ENCODE measurements at places on chromosomes 2 and 18.

- peak; percentile 49 for DNase-seq
These were observed 90.9 kb upstream of the SMAD7 start for GRCh38 chr18:49041435-49042245.

GRCh38 chr2:128475427-128476211, 157.0 kb upstream of the HS6ST1 start:
- DNase-seq: no peak

- DNase-seq: no peak
These were observed 26.5 kb downstream of the TCF23 start for GRCh38 chr2:27175330-27175729.

- DNase-seq: no peak
These were observed 14.6 kb upstream of the RIT2 start for GRCh38 chr18:43129946-43130524.

- DNase-seq: peak; percentile 1
These were observed 353 bp upstream of the NUP35 start for GRCh38 chr2:183123959-183124221.

GRCh38 chr2:33321236-33321771, 155.1 kb upstream of the RASGRP3 start:
- no peak for DNase-seq

DNA sequence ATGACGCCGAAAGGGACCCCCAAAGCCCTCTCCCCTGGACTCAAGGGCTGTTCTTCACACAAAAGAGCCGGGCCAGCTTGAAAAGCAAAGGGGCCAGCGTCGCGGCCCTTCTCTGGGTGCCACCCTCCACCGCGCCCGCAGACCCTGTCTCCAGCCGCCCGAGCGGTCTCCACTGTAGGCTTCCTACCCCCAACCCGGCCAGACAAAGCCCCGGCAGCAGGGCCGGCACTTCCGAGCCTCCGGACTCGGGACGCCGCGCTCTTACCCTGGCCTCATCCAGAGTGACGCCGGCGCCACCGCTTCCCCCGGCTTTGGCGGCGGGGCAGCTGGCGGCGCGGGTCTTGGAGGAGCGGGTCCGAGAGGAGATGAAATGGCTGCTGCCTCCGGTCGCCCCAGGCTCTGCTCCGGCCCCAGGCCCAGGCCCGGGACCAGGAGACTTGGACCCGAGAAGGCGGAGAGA, 603 bp downstream of the ATAD2B start:
- no peak for DNase-seq

DNA sequence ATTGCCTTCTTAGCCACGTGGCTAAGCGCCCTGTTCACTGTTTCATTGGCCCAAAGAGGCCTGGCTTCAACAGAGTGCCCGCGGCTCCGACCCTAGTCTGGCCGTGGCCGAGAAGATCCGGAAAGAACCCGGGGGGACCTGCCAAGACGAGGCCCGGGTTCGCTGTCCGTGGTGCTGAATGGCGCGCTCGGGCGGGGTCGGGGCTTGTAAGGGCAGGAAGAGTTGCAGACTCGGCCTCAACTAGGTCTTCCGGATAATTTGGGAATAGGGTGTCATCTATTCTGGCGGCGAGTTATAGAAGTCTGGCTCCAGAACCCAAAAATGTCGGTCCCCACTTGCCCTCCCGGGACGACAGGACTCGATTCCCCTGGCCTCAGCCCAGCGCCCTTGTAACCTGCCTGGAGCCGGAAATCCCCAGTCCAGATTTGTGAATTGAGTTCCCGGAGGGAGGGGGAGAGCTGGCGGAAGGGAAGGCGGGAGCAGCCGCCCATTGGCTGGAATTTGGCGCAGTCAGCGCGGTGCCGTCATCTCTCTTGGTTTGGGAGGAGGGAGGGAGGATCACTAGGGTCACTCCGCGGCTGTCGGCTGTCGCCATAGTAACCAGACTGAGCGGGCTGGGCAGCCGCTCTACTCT, 3.5 kb downstream of the CDK5R2 start:
- no peak for DNase-seq

DNA sequence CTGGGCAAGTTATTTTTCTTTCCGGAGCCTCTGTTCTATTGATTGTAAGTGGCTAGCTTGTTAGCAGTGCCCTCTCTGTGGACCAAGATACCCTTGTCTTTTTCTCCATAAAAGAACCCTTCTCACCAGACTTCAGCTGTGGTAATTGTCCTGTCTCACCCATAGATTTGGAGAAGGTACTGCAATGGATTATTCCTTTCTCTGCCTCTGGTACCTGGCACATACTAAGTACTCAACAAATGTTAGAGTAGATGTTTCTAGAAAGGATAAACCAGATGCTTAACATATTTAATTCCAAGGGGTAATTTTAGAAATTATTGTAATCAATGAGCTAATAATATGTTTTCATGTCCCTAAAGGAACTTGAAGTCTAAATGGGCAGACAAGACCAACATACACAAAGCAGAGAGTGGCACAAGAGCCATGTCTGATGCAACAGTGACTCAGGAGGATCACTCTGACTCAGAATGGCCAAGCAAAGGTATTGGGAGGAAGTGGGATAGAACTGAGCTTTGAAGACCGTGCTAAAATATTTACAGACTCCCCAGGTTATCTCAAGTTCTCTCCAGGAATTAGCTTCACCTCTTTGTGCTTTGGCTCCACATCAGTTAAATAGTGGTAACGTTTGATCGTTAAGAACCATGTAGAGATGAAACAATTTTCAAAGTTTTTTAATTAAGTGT, 129.7 kb upstream of the OSR1 start:
- no peak for DNase-seq

GRCh38 chr2:234272069-234272850, 221.8 kb downstream of the SPP2 start:
- no peak for DNase-seq

- no peak for DNase-seq
These were observed 919 bp downstream of the SF3B1 start for GRCh38 chr2:197433780-197434438.

- no peak for DNase-seq
These were observed 103.5 kb upstream of the ARL5A start for GRCh38 chr2:151931756-151932155.

DNA sequence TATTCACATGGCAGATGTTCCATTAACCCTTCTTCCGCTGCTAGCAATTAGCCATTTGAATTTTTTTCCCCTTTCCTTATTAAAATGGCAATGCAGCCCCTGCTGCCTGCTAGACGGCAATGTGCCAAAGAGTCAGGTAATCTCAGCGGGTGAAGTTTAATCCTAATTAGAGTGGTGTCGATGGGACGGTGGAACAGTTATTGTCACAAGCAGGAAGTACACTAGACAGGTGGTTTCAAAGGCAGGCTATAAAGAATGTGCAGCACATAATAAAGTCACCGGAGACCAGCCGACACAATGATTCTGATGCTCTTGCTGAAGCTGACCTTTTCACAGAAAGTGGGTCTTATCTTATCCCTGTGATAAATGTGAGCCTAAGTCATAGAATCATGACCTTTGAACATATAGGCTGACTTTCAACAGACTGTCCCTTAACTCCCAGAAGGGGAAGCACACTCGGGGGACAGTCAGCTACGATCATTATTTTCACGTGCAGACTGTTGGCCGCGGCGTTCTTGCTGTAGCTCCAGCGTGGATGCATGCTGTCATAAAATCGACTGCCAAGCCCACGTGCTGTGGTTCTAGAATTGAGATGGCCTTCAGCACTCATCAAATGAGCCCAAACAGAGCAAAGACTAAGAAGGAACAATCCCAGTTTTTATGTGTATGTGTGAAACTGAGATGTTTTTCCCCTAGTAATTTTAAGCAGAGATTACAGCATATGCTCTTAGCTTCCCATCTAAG, 926.2 kb upstream of the SOX11 start:
- no peak for DNase-seq

- no peak for DNase-seq
These were observed 552.3 kb downstream of the TSN start for GRCh38 chr2:122307763-122308162.

GRCh38 chr2:147236601-147237000, 608.2 kb upstream of the ACVR2A start:
- no peak for DNase-seq

- DNase-seq: no peak
These were observed 120.8 kb downstream of the OSBPL6 start for GRCh38 chr2:178315078-178315477.

- no peak for DNase-seq
These were observed 34.5 kb downstream of the NYAP2 start for GRCh38 chr2:225434014-225434413.

- no peak for DNase-seq
These were observed 67.5 kb downstream of the TANC1 start for GRCh38 chr2:159035790-159036411.

- no peak for DNase-seq
These were observed 41.8 kb upstream of the HAAO start for GRCh38 chr2:42834161-42834560.

DNA sequence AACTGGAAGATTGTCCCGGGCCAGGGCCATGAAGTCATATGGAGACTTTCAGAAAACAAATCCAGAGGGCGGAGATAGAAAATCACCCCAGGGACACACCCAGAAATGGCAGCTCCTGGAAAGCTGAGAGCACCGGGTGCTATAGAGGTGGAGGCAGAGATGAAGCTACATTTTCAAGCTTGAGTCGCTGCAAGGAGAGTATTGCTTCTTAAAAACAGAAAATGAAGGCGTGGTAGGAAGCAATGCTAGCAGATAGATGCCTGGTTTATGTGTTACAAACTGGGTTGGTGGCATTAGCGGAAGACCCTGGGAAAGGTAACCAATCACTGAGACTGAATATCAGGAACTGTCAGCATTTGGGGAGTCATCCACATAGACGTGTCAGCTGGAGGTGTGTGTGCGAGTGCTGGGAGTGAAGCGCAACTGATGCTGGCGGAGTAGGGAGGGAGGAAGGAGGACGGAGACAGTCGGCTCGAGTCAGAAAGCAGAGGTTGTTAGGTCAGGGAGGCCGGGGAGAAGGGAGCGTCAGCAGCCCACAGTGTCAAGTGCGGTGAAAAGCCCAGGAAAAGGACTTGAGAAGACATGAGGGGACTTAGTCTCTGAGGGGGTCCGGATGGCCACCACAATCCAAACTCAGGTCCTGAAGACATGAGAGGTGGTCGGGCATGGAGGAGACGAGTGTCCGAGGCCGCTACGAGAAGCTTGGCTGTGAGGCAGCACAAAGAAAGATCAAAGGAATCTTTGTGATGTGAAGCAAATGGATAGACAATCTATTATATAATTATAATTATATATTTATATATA, 45.4 kb downstream of the C18orf63 start:
- no peak for DNase-seq

DNA sequence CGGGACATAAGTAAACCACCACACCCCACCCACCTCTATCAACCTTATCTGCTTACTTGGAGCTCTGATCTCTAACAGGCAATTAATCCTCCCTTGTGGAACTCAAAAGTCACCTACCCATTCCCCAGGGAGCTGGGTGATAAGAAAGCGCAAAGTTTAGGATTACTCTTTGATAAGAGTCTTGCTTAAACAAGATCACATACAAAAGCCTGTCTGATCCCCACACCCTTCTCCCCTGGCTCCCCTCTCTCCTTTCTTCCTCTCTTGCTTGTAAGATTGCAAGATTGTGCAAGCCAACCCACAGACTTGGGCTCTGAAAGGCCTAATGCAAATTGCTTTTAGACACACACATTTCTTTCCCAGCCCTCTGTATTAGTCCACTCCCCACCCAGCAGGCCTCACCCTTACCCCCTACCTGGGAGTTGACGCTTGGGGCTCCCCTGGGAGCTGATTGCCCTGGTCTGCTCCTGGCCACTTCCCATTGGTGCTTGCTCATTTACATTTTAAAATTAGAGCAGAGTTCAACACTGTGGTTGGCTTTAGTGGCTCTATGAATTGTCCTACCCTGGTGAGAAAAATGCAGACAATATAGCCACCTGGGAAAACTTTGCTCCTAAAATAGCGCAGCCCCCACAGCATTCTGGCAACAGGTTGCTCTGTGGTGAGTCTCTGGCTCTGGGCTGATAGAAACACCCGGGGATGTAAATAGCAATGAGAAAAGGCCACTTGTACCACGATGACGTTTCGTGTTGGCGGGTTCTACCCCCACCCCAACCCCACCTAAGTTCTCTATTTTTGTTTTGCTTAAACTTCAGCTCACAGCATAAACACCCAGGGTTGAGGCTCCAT, 92.8 kb upstream of the MSH2 start:
- peak; percentile 73 for DNase-seq

DNA sequence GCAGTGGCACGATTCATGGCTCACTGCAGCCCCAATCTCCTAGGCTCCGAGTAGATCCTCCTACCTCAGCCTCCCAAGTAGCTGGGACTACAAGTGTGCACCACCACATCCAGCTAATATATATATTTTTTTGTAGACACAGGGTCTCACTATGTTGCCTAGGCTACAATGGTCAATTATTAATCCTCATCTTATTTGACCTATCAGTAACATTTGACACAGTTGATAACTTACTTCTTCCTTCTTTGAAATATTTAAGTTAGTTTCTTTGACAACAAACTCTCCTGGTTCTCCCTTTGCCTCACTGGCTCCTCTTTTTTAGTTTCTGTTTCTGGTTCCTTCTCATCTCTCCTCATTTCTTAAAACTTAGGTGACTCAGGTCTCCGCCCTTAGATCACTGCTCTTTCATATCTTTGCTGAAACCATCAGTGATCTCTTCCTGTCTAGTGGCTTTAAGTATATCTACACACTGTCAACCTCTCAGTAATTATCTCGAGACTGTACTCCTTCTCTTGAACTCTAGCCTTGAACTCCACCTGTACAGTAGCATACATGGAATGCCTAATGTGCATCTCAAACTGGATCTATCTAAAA, 11.5 kb downstream of the PGAP1 start:
- DNase-seq: peak; percentile 76

DNA sequence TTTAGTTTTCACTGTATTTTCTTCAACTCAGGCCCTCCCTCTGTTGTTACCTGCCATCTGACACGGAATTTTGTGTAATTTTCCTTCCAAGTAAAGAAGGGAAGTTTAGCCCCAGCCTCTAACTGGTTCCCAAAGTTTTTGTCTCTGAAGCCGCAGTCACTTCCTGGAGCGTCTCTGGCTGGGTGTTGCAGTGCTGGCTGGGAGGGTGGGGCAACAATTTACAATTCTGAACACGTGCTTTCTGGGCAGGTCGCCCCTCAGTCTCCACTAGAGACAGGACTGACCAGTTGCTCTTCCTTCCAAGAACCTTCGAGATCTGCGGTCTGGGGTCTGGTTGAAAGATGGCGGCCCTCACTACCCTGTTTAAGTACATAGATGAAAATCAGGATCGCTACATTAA, 3.5 kb downstream of the CNDP2 start:
- DNase-seq: peak; percentile 93

GRCh38 chr18:23578067-23578701, 8.1 kb downstream of the NPC1 start:
- no peak for DNase-seq

- no peak for DNase-seq
These were observed 316.2 kb upstream of the THSD7B start for GRCh38 chr2:136448986-136449780.

DNA sequence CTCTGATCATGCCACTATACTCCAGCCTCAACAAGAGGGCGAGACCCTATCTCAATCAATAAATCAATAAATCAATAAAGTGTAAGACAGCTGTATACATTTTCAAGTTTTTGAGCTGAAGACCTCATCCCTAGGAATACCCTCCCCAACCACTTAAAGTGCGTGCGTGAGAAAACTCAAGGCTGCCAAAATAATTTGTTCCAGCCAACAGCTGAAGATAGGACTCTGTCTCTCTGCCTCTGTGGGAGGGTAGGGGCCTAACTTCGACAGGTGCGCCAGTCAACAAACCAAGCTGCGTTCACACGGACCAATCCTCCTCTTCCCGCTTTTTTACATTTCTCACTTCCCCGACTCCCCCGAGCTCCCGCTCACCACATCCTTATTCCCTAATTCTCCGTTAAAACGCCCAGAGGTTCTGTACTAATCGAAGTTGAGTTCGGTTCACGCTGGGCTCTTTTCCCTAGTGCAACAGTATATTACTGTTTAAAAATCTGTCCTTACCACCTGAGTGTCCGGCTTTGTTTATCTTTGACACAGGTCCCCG, 618 bp downstream of the POLR2D start:
- DNase-seq: peak; percentile 24

GRCh38 chr2:48600204-48600813, 17.3 kb upstream of the GTF2A1L start:
- peak; percentile 33 for DNase-seq
